Activated CD8-positive, alpha-beta memory T cell treated with anti-CD3 and anti-CD28 coated beads for 48 hours (primary cell): ENCODE measurements at places on chromosomes 1 and 21.

- DNase-seq: no peak
Measured at GRCh38 chr1:86388777-86389176, 7.3 kb downstream of the ODF2L start.

GRCh38 chr1:63688302-63688890 is 85.4 kb upstream of the ROR1 start:
- no peak for DNase-seq

- DNase-seq: no peak
Measured at GRCh38 chr1:176786274-176786673, 323.3 kb downstream of the PAPPA2 start.

DNA sequence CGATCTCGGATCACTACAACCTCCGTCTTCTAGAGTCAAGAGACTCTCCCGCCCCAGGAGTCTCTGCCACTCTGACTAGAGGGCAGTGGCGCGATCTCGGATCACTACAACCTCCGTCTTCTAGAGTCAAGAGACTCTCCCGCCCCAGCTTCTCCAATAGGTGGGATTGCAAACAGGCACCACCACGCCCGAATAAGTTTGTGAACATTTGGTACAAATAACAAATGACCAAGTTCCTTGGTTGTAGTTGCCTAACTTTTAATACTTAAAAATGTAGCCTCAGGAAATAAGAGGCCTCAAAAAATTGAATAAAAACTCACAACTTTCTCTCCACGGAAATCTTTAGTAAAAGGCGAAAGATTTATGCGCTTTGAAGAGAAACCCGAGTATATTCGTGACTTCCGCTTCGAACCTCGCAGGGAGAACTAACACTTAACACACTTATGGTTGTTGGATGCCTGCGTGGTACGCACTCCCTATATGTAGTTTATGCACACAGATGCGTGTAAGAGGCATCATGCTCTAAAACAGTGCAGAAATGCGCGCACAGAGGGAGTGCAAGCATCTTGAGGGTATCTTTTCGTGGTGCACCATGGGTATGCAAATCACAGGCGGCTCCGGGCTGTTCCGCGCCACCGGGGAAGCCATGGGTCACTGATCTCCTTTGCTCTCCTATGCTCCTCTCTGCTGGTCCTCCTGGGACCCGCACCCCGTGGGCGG is 11.4 kb downstream of the BTBD19 start:
- peak; percentile 85 for DNase-seq

DNA sequence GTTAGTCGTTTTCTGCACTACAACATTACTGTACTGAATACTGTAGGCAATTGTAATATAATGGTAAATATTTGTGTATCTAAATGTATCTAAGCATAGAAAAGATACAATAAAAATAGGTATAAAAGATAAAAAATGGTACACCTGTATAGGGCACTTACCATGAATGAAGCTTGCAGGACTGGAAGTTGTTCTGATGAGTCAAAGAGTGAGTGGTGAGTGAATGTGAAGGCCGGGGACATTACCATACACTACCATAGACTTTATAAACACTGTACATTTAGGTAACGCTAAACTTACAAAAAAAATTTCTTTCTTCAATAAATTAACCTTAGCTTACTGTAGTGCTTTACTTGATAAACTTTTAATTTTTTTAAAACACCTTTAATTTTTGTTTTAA is 13.5 kb downstream of the OSBPL9 start:
- DNase-seq: no peak
